ENCODE measurements at places on chromosomes 2 and 18.

DNA sequence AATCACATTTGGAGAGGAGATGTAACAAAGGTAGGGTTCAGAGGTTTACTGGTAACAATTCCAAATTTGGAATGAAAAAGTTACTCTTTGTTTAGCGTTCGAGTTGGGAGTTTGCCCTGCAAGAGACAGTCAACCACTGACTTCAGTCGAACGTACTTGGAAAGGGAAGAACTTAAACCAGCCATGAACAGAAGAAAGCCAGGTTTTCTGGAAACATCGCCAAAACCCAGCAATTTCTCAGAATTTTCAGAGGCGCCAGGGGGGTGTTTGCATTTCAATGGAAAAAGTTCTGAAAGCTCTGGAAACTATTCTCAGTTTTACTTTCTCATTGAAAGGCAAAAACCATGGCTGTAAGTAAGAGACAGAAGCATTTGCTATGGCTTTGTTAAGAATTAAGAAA, 28.5 kb upstream of the AQP4 start:
- no peak for DNase-seq

- DNase-seq, result no peak
These were observed 6.9 kb upstream of the CNNM4 start for GRCh38 chr2:96753661-96754282.

DNA sequence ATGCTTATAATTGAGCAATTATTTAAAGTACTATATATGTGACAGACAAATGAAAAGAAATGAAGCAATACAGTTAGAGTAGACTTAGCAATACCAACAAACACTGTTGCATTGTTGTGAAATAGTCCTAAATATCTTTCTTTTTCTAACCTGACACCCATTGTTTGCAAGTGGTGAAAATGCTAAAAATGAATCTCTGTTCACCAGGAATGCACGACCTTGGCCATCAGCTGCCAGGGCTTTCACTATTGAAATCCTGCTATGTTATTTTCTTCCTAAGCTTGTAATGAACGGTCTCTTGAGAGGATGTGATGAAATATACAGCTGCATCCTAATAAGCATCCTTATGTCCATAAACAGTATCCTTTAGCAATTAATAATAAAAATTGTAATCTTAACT, 136.2 kb upstream of the MGAT5 start:
- DNase-seq, result no peak

DNA sequence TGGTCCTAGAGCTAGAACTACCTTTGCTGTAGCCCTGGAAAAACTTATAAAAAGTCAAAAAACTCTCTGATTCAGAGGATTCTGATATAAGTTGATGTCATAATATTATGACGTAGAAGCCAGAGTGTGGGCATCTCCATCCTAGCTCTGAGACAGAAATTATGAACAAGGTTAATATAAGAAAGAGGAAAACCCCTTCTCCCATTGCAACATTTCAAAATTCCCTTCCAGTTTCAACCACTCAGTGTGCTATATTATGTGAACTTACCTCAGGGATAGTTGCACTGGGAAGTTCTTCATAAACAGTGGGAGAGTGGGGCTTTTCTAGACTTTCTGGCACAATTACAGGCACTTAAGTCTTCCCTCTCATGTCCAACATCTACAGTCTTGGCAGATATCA, 171.6 kb downstream of the PIK3C3 start:
- DNase-seq, result no peak

DNA sequence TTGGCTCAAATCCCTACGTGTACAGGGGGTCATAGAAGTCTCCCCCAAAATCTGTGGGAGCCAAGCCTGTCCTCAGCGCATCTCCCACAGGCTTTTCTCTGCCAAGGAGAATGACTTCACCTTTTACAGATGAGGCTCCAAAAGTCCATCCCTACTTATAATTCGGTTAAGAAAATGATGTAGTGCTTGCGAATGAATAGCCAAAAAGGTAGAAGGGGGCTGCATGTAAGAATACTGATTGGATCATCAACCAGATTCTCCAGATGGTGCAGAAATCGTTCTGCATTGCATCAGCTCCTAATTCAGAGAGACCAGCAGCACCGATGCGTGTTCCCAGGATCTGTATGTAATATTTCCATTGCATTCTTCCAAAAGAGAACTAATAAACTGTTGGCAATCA, 91.9 kb downstream of the EPHA4 start:
- DNase-seq, result no peak

DNA sequence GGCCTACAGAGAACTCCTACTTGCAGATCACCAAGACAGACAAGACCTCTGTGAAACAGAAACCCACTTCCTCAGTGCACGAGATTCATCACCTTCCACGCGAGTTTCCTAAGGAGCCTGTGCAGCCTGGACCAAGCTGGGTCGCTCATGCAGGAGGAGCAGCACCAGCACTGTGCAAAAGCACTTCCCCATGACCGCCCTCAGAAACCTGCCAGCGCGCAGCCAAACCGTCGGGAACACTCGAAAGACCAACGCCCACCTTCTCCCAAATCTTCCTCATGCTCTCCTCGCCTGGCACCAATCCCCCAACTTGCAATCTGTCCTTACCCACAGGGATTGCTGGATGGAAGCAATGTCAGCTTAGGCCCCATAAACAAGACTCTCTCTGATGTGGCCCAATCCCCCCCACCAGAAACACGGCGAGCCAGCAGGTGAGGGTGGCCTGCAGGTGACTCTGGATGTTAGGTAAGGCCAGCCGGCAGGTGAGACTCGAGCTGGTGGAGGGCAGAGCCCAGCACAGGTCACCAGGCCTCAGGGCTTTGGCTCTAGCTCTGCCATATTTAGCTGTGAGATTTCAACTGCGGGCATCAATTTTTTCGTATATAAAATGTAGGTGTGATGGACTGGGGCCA, 69.4 kb downstream of the PXDN start:
- DNase-seq, result no peak

DNA sequence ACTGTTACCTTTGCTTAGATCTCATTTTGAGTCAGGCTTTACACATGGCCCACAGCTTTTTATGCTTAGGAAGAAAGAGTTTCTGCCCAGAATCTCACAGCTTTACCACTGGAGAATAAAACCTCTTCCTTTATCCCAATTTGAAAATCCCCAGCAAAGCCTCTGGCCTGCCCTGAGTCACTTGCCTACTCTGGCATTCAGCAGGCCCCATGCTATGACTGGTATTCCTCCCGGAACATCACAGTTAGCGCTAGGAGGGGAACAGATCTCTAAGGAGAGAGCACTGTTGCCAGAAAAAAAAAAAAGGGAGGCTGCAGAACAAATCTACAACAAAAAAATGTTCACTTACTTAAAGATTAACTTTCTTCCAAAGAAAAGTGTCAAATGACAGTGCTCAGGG, 152.9 kb upstream of the DNMT3A start:
- DNase-seq, result no peak

DNA sequence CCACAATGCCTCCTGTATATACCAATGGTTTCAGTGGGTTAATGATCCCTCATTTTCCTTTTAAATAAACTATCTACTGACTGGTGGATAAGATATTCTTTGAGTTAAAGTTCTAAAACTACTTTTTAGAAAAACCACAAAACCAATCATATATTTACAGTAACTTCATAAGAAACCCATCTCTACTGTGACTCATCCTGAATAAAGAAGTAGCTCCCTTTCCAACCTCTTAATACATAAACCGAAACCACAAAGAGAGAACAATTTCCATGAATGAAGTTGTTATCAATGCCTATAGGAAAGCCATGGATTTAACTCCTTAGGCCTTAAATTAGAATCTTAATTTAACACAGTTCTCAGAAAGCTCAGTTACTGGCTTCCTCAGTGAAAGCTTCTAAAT, 227.0 kb upstream of the SMAD7 start:
- no peak for DNase-seq

DNA sequence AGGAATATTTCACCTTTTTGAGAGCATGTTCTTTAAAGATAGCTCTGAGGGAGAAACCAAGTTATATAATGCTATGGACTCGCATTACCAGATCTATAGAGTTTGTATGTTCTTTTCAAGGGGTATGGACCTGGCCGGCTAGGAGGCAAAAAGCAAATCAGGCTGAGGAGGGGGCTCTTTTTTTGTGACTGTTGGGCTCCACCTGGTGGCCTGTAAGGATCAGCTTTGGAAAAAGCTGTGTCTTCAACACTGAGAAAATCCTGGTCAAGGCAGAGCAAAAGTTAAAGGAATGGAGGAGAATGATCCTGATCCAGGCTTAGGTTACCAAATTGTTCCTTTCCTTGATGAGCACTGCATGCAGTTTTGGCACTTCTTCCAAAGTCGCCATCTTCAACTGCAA, 180.5 kb downstream of the DIS3L2 start:
- DNase-seq, result peak; percentile 4

GRCh38 chr2:196606516-196606915, 33.0 kb upstream of the CCDC150 start:
- DNase-seq, result no peak

DNA sequence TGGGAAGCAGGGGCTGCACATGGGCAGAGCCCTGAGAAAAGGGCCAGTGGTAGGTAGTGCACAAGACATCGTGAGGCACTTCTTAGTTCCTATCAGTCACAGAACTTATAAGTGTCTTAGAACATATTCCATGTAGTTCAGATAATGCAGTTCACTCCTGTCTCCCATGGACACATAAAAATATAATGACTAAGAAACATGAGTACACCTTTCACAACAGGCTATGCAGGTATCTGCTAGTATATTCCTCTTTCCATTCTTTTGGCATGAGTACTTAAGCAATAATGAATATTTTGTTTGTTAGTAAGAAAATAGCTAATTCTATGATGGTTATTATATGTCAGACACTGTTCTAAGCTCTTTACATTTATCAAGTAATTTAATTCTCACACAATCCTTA, 808.4 kb downstream of the BCL11A start:
- no peak for DNase-seq

DNA sequence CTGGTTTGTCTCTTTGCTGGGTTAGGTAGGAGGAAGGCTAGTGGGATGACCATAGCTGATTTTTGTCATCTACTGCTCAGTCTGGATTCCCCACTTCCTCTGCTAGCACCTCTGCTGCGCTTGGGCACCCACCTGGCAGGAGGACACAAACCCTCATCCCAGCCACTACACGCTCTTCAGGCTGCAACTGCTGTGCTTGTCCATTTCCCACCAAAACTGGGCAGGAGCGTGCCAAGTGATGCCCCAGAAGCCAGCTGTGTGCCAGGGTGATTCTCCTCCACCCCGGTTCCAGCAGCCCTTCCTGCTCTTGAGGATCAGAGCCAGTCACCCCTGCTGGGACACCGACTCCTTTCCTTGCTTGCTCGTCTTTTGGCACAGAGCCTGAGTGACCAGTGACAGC, 15.7 kb upstream of the PER2 start:
- no peak for DNase-seq

Data from CD4-positive, alpha-beta T cell treated with Interferon alpha-2 for 1 hour (primary cell).